ENCODE measurements at places on chromosomes 12 and 14.

GRCh38 chr14:30803185-30803584 is 71.2 kb upstream of the COCH start:
- no peak for DNase-seq

- DNase-seq: no peak
These were observed 304.8 kb downstream of the PCNX1 start for GRCh38 chr14:71212093-71212492.

- no peak for DNase-seq
These were observed 28.3 kb downstream of the DUSP16 start for GRCh38 chr12:12534166-12534866.

DNA sequence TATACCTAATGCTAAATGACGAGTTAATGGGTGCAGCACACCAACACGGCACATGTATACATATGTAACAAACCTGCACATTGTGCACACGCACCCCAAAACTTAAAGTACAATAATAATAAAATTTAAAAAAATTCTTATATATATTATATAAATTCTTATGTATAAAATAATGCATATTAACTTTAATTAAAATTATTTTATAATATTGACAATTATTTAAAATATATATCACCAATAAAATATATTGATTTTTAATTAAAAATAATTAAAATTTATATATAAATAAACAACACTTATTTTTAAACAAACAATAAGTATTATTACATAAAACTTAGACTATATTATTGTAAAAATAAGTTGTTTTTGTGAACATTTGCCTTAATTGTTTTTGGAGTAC is 188.8 kb downstream of the SYT1 start:
- no peak for DNase-seq

- peak; percentile 35 for DNase-seq
These were observed 737.1 kb upstream of the FLRT2 start for GRCh38 chr14:84792722-84793410.

DNA sequence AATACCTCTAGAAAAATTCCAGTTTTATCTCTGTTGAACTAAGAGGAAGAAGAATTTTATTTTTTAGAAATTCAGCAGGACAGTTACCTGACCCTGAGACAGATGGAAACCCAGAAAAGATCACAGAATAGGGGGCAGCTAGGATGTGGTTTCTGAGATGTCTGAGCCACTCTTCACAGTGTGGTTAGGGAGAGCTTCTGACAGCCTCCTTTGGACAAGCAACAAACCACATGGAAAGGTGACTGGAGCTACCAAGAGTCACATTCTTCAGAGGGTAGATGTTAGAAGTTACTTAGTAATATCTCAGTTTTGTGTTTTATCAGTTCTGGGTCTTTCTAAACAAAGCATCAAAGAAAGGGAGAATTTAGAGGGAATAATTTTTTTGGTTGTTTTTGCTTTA is 117.3 kb upstream of the NAP1L1 start:
- peak; percentile 31 for DNase-seq

GRCh38 chr12:40942326-40942725 is 245.8 kb upstream of the PDZRN4 start:
- DNase-seq: peak; percentile 55

- peak; percentile 89 for DNase-seq
These were observed 37.5 kb downstream of the CHST11 start for GRCh38 chr12:104494137-104494792.

- no peak for DNase-seq
These were observed 64.2 kb downstream of the DIO3 start for GRCh38 chr14:101625336-101626097.

DNA sequence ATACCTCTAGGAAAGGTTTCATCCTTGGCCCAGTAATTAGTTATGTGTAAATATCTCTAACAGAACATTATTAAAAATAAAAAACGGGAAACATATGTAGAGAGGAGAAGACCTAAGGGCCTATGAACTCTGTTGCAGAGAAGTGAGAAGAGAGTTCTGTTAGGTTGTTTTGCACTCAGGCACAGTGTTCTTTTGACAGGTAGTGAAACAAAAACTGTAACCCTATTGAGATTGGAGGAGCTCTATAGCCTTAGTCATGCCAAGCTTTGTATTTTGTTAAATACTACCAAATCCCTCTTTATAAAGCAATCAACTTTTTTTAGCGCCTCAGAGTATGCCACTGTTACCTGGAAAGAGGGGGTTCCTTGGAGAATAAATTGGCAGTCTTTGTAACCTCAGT is 77.6 kb downstream of the CNTN1 start:
- no peak for DNase-seq

- DNase-seq: no peak
These were observed 18.3 kb downstream of the TTC7B start for GRCh38 chr14:90797919-90798318.

DNA sequence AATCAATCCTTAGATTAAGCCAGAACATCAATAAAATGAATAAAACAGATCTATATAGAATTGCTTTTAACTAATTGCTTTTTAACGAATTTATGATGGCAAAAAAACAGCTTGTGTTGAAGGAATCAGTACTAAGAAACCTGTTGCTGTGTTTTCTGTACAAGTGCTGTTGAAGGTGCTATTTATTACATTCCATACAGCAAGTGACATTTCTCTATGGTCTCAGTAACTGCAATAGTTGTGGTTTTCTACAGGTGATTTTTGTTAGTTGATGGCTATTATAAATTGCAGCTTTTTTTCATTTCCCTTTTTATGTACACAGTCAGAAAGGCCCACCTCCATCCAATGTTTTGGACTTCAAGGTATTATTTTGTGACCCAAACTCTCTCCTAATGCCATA is 56.6 kb downstream of the SLC2A13 start:
- no peak for DNase-seq
